ENCODE measurements at places on chromosomes 2 and 18.
A peak's percentile ranks its signal among the peaks of the same experiment; 100 is the strongest.

DNA sequence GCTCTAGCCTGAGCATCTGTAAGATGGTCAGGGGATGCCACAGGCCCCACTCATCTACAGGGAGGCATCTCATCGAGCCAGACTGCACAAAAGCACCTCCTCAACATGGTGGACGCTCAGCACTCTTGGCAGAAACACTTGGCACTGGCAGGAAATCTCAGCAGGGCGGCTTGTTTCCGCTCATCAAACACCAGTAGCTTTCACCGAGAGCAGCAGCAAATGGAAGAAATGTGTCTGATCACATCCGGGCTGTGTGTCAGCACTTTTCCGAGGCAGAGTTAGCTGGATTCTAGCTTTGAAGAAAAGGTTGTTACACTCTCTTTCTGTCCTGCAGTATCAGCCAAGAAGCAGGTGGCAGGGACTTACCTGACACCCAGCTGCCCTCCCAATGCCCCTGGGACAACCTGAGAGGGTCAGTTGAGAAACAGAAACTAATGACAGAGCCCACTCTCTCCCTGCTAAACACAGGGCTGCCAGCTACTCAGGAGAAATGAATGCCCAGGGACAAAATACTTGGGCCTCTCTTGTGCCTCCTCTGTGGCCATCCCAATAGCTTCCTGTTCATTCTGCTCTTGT lies 68.9 kb upstream of the FZD7 start:
- DNase-seq = no peak

GRCh38 chr2:28818053-28818452 lies 7.4 kb downstream of the SPDYA start:
- no peak for DNase-seq

DNA sequence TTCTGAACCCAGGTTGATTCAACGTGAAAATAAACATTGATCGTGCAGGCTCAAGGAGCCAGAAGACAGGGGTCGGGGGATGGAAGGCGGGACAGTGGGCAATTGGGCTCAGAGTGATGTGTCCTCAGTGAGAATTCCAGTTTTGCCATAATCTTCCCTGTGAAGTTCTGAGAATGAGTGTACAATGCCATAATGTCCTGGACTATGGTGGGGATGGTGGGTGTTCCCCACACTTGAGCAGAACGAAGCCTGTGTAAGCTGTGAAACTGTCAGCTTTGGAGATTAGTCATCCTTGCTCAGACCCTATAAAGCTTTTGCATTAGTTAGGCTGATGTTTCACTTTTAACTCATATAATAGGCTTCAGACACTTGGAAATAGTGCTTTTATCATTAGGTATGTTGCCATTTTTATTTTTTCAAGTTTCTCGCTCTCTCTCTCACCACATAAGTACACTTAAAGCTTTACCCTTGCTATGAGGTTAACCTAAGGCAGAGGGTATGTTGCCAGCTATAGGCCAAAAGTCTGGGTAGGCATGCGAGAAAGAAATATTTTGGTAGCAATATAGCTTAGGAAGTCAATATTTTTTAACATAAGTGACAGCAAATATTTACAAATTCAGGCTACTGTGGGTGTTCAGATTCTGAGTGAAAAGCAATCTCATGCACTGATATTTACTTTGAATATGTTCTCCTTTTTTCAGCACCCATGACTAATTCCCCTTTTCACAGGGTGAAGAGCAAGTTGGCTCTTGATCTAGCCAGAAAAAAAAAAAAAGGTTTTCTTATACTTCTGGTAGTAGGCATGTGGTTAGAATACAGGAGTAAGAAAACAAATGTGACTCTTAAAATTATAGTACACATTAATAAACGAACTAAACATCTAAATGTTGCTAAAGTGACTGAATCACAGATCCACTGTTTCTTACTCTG lies 47.2 kb downstream of the CDC42EP3 start:
- no peak for DNase-seq

DNA sequence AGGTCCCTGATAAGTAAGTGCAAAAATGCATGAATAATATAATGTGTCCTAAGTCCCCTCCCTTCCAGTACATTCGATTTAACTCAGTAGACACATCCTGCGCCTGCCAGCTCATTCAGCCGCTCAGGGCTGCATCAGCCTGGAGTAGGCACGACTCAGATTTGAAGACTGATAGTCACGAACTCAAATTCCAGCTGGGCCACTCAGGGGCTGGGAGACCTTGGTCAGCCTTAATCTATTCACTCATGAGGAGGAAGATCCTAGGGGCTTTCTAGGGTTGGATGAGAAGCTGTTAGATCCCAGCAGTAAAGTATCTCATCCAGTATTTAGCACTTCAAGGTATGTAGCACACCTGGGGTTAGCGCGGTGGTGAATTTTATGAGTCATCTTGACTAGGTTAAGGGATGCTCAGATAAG lies 98.9 kb upstream of the ODC1 start:
- no peak for DNase-seq

- peak; percentile 31 for DNase-seq
These were observed 601.6 kb downstream of the CPS1 start for GRCh38 chr2:211157856-211158463.

- DNase-seq = no peak
These were observed 140.3 kb upstream of the RAB12 start for GRCh38 chr18:8468921-8469335.

DNA sequence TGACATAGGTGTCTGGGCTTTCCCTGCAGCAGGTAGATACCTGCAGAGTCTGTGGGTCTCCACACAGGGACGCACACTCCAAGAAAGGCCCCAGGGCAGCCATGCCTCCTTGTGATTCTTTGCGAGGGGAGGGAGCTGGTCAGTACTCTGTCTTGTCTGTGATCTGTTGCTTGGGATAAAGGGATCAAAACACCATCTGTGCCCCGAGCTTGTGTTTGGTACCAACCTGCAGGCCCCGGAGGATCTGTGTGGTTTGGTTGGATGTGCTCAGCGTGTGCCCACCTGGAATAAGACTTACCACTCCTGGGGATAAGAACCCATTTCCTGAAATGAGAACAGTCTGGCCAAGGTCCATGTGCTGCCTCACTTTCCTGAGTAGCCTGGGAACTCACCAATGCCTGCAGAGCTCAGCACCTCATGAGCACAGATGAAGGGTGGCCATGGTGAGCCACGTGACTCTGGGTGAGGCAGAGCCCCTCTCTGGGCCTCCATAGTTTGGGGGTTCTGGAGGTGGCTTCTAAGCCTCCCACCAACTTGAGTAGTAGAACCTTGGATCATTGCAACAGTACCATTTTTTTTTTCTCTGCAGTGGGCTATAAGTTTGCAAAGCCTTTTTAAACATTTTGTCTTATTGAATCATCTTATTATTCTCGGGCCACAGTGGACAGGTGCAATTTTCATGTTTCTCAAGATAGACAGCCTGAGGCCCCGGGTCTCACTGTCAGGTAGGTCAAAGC lies 134.8 kb downstream of the DDX1 start:
- DNase-seq = no peak

GRCh38 chr18:9436206-9436929 lies 38.9 kb upstream of the RALBP1 start:
- no peak for DNase-seq

- DNase-seq = no peak
These were observed 84.1 kb upstream of the MGAT5 start for GRCh38 chr2:134169788-134170187.

DNA sequence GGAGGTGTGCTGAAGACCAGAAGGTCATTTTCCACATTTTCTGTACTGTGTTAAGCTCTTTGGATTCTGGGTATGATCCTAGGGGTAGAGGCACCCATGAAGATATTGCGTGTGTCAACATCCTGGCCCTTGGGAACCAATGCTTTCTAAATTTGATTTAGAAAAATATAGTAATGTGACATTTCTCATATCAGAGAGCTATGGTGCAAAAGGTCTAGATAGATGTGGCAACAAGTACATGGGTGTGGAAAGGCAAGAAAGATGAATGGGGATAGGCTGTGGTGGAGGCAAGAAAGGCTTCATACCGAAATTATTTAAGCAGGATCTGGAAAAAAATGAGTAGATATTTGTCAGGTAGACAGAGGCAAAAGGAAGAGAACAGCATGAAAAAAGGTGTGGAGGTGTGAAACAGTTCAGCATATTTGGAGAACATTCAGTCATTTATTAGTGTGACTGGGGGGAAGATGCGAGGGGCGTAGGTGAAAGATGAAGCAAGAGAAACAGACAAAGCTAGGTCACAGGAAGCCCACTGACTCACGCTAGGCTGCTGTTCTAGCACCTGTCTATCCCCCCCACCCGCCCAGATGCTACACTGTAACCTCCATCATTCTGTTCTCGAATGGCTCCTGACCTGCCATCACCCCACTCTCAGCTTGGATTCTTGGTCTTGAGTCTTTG lies 11.7 kb downstream of the DOK1 start:
- no peak for DNase-seq

GRCh38 chr18:8786483-8787370 lies 81.4 kb downstream of the MTCL1 start:
- peak; percentile 28 for DNase-seq

DNA sequence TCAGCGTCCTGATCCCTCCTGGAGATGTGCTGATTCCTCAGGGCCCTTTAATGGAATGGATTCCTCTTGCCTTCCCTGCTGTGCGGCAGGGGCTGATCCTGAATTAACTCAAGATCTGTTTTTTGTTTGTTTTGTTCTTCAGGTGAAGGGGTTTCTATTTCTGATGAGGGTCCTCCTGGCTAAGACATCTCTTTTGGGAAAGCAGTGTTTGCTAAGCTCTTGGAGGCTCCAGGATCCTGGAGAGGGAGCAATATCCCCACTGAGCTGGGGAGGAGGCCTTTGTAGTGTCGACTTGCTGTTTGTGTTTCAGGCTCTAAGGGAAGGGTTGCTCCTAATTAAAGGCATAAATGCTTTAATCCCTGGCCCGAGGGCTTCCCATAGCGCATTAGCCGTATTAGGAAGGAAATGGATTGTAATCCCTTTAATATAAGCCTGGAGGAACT lies 65.3 kb upstream of the FOXI3 start:
- no peak for DNase-seq

DNA sequence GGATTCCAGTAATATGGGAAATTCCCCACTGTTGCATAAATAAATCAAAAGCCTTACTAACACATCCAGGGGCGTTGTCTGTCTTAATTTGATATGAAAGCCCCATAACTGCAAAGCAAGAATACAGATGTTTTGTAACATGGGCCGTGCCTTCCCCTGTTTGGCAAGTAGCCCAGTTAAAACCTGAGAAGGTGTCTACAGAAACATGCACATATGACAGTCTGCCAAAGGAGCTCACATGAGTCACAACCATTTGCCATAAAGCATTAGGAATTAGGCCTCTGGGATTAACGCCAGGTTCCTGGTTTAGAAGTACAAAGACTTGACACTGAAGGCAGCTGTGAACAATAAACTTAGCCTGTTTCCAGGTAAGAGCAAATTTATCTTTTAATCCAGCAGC lies 43.1 kb upstream of the LONRF2 start:
- no peak for DNase-seq

GRCh38 chr2:218430721-218431120 lies 11.8 kb downstream of the VIL1 start:
- no peak for DNase-seq

- no peak for DNase-seq
These were observed 143.9 kb downstream of the L3MBTL4 start for GRCh38 chr18:6270771-6271216.

DNA sequence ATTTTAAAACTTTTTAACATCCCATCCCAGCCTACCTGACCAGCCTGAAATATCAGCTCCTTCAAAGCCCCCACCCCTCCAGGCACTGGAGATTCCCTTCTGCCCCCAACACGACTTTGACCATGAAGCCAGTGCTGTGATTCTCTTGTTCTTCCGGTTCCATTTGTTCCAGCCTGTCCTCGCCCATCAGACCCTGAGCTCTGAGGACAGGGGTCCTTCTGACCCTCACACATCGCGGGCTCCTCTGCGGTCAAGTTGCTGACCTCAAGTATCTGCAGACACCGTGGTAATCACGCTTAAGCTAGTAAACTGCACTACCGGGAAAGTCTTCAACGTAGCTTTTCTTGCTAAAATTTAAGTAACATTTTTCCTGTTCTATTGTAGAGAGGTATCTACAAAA lies 282.2 kb upstream of the SALL3 start:
- DNase-seq = no peak

DNA sequence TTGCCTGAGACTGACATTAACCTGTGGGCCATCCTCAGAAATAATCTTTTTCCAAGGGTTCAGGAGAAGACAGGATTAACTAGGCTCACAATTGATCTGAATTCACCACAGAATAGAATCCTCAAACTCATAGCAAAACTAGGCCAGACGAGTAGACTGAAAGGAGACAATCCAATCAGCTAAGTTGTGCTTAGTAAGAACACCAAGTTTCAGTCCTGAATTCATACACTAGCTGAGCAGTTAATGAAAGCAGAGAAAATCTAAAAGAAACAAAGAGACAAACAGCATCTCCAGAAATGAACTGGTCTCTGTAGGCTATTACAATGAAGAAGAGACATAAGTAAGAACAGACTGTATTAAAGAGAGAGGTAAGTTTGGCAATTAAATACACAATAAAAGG lies 89.5 kb downstream of the GORASP2 start:
- no peak for DNase-seq

DNA sequence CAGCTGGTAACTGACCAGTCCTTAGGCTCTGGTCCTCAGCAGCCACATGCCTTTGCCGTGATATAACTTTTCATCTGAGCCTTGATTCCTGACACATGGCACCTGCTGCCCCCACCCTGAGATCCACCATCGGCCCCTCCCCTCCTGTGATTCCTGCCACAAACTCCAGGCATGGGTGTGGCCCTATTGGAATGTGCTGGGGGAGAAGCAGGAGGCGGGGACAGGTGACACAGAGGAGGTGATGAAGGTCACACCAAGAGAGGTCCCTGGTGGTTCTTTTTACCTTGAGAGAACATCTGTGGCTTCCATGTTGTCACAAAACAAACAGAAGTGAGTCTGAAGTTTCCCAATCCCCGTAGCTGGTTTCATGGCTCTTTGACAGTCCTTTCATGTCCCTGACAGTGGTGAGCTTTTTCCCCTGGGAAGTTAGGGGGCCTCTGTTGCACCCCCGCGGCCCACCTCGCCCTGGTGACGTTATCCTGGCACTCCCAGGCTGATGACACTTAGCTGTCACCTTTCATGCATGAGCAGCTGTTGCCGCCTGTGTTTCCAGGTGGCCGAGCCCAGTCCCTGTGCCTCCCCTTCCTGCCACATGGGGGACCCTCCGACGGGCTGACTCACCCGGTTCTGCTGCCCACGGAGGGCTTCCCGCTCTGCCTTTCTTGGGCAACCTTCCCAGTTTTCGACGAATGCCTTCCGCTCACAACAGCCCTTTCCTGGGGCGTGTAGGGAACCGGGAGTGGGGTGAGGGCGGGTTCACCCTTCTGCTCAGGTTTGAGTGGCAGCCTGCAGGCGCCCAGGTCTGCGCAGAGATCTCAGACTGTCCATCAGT lies 66.3 kb upstream of the GLI2 start:
- no peak for DNase-seq

GRCh38 chr2:235889302-235889630 lies 278.9 kb downstream of the GBX2 start:
- no peak for DNase-seq

GRCh38 chr18:40056079-40056692 lies 1898.8 kb upstream of the PIK3C3 start:
- DNase-seq = no peak

- DNase-seq = no peak
These were observed 93.4 kb upstream of the TGIF1 start for GRCh38 chr18:3356614-3357013.
